ENCODE measurements at places on chromosomes 11 and 22.
A peak's percentile ranks its signal among the peaks of the same experiment; 100 is the strongest.

DNA sequence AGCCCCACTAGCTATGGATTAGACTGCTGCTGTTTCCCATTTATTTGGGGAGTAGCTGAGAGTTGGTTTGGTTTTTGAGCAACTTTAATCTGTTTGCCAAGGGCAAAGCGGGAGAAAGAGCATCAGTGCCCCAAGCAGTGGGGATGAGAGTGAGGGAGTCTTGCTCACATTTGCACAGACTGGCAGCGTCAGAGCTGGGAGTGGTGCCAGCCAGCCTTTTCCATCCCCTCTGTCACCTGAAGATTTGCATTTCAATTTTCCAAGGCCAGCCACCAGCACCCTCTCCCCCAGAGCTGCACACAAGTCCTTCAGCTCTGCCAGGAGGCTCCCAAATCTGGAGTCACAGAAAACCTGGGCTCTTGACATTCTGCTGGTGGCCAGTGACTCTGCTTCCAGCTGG, 21.0 kb upstream of the UVRAG start:
- DNase-seq, result no peak

DNA sequence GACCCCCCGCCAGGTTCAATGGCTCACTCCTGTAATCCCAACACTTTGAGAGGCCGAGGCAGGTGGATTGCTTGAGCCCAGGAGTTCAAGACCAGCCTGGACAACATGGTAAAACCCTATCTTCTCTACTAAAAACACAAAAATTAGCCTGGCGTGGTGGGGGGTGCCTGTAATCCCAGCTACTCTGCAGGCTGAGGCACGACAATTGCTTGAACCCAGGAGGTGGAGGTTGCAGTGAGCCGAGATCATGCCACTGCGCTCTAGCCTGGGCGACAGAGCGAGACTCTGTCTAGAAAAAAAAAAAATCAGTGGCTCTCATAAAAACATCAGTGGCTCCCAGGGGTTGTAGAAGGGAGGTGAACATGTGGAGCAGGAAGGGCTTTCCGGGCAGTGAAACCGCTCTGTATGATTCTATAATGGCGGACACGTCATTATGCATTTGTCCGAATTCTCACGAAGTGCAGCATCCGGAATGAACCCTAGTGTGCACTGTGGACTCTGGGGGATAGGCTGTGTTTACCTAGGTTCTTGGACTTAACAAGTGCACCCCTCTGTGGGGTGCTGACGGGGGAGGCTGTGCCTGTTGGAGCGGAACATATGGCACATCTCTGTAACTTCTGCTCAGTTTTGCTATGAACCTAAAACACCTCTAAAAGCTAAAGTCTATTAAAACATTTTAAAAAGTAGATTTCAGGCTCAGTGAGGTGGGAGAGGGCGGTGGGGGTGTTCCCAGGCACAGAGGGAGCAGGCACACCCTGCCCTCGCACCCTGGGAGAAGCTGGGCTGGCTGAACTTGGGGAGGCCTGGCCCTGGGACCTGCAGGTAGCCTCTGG, 49.1 kb upstream of the SEPTIN5 start:
- DNase-seq, result no peak

- peak; percentile 31 for DNase-seq
These were observed 23.5 kb downstream of the SPATA19 start for GRCh38 chr11:133821776-133822175.

GRCh38 chr11:98940913-98941312, 79.8 kb upstream of the CNTN5 start:
- no peak for DNase-seq

DNA sequence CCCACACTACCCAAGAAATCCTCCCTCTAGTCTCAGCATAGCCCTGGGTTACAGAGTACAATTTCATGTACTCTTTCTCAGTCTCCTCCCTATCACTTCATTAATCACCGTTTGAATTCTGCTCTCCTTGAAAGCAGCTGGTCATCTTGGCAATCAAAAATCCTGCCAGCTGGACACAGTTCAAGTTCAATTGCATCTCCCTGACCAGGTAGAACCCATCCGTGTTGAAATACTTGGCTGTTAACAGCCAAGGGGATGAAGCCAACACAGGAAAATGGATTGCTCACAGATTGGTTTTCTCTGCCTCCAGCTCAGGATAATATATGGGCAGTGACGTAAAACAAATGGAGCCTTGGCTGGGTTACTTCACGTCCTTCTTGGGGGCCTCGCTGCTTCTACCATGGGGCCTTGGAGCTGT, 55.1 kb upstream of the GRK3 start:
- DNase-seq, result peak; percentile 7

DNA sequence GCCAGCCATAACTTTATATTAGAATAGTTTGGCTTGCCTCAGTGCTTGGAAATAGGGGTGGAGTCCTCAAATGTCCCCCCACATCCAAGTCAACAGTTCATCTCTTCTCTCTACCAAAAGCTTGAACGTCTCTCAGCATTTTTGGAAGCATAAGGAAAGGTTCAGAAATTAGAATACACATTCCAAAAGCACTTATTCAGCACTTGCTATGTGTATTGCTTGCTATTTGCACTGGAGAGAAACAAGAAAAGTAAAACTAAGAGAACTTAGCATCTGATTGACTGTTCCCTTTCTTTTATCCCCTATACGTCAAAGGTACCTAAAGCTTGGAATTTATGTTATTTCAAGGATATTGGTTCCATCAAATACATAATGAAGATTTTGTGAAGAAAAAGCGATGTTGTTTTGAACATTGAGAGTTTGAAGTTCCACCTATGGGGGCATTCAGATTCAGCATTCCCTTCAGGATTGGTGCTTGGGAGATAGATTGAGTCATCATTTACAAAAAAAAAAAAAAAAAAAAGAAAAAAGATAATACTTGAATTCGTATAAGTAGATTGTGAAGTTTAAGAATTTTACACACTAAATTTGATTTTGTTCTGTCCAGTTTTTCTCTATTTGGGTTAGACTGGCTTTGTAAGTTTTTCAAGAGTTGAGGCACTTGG, 1.3 kb downstream of the TBRG1 start:
- no peak for DNase-seq

DNA sequence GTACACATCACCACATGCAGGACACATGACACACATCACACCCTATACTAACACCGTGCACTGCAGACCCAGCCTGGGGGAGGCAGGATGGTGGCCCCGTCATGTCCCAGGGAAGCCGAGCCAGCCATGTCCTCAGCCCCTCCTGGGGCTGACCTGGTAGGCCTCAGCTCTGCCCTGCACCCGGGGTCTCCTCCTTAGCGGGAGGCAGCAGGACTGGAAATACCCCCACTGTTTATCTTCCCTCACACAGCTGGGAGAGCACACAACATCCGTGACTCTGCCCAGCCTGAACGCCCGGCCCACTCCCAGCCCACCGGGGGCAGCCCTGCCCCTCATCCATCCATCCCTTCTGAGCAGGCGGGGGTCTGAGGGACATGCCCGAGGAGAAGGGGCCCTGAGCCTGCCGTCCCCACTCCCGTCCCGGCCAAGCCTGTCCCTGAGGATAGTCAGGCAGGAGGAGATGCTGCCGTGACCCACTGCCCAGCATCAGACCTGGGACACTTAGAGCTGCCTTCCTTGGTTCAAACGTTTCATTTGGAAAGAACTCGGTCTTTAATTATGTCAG, 945.0 kb downstream of the BRD1 start:
- no peak for DNase-seq

DNA sequence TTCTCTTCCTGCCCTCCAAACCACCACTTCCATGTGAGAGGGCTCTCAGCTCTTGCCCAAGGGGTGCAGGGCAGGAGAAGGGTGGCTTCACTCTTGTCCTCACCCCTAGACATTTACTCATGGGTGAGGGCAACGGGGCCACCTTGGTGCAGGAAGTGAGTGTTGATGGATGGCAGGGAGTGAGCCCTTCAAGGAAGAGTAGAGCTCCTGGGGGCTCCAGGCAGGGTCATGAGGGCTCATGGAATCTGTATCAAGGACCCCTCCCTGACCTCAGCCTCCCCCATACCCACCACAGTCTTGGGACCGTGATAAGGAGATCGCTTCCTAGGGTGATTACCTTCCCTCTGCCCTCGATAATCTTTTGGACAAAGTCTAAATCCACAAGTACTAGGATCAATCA, 37.8 kb downstream of the TSPAN18 start:
- DNase-seq, result no peak
